ENCODE measurements at places on chromosomes 5 and 9.

- DNase-seq = no peak
Observed at GRCh38 chr9:27086818-27087680, 22.0 kb upstream of the TEK start.

GRCh38 chr5:6715758-6716628 lies 2.8 kb downstream of the TENT4A start:
- DNase-seq = no peak

DNA sequence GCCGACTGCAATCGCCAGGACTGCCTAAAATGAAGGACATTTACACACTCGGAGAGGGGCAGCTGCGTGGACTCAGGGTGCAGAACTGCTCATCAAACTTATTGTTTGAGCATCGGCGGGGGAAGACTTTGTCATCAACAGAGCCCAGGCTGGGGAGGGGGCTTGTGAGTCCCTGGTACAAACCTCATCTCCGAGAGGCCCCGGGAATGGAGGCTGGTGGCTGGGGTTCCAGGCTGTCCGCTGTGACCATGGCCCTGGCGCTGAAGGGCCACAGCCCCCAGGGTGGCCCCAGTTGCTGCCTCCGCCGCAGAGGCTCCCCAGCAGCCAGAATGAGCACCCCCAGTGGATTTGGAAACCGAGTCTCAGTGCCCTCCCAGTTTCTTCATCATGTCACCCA lies 46.1 kb upstream of the RNU6ATAC start:
- no peak for DNase-seq

- no peak for DNase-seq
Observed at GRCh38 chr9:137640862-137641261, 22.1 kb downstream of the EHMT1 start.

- DNase-seq = no peak
Observed at GRCh38 chr9:128136816-128137793, 9.6 kb upstream of the PTGES2 start.

DNA sequence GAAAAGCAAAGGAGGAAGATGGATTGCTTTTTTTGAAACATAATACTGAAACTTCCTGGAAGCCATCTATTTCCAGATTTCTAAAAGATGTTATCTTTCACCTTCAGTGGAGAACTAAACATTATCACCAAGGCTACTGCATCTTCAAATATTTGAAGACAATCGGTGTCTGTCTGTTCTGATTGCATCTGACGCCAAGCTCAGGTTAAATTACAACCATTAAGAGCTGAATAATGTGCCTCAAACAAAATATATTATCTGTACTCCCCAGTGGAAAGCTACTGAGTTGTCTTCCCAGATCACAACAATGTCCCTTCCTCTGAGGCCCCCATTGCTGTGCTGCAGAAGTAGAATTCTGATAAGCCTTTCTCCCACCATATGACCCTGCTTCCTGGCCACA lies 342.3 kb downstream of the PLK2 start:
- DNase-seq = no peak

DNA sequence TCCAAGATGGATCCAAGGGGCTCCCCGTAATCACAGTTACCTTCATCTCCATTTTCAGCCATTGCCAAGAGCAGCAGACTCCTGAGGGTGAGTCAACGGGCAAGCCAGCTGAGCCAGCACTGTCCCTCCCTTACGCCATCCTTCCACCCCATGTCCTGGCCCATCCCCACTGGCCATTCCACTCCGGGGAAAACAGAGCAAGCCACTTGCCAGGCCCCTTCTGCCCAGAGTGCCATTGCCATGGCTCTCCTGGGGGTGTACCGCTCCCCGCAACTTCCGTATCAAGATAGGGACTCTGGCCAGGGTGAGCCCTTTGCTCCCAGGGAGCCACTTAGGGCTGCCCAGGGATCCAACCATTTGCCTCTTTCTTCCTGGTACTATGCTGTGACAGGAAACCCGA lies 48.9 kb upstream of the CDKN2AIPNL start:
- no peak for DNase-seq

DNA sequence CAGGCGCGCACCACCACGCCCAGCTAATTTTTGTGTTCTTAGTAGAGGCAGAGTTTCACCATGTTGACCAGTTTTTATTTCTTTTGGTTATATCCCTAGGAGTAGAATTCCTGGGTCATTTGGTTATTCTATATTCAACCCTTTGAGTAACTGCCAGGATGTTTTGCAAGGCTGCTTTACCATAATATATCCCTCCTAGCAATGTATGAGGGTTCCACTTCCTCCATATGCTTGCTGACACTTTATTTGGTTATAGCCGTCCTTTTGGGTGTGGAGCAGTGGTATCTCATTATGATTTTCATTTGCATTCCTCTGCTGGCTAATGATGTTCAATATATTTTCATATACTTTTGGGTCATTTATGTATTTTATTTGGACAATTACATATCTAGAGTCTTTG lies 81.2 kb downstream of the RAB24 start:
- DNase-seq = no peak

DNA sequence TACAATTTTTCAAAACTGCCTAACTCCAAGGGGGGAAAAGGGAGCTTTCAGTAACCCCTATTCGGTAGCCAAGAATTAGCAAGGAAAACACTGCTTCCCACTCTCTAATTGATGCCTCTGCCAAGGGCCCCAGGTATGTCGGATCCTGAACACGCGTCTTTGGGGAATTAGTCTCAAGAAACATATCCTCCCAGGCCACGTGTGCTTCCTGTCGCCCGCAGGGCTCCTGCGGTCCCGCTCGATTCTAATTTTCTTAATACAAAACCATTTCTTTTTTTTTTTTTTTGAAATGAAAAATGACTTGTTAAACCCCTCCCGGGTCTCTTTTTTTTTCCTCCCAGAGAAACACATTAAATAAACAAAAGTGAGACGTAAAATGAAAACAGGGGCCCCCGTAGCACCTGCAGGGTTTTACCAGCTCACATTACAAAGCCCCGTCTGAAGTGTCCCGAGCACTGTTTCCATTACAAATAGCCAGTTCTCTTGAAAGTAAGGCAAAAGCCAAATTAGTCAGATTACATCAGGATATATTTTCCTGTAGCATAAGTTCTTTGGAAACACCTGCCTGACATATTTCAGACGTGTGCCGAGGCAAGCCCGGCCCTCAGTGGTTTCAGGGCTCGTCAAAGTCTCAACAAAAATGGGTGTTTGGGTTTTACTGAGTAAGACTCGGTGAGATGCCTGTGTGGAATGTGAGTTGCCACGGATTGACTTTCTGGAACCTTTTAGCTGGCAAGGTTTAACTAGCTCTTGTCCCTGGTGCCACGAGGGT lies 21.5 kb downstream of the SMIM23 start:
- no peak for DNase-seq

Data from NCI-H2171 (cell line).